Activated gamma-delta T cell treated with Interleukin-2 at 50 U/mL for 16 hours (primary cell): ENCODE measurements at places on chromosomes 11 and 22.

- no peak for DNase-seq
These were observed 26.2 kb upstream of the SHISAL1 start for GRCh38 chr22:44338906-44339305.

GRCh38 chr22:30308518-30309230, 18.1 kb downstream of the TBC1D10A start:
- no peak for DNase-seq

DNA sequence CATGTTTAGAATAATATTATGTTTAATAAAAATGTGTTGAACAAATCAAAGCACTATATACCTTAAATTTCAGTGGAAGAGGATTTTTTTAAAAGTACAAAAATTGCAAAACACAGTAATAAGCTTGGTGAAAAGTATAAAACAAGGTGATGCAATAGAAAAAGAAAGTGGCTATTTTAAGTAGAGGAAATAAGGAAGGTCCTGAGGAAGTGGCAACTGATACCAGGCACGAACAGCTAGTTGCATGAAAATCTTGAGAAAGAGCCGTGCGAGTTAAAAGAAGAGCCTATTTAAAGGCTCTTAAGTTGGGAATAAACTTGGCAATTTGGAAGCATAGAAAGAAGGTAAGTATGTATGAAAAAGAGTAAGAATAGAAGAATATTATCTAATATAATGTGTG, 1679.3 kb downstream of the LRRC4C start:
- DNase-seq, result no peak

DNA sequence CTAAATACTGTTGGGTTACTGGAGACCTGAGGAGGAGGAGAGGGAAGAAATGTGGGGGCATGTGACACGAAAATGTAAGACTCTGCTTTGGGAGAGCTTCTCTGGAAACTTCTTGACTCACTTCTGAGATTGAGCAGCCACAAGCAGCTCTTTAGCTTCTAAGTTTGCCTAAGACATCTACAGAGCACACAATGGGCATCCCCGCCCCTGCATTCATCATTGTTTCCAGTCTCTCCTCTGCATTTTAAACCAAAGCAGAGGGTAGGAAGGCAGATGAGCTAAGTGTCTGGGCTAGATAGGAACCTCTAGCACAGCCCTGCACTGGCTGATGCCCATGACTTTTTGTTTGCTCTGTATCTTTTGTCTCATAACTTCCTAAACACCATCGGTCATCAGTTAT, 2.1 kb upstream of the OR52D1 start:
- no peak for DNase-seq

DNA sequence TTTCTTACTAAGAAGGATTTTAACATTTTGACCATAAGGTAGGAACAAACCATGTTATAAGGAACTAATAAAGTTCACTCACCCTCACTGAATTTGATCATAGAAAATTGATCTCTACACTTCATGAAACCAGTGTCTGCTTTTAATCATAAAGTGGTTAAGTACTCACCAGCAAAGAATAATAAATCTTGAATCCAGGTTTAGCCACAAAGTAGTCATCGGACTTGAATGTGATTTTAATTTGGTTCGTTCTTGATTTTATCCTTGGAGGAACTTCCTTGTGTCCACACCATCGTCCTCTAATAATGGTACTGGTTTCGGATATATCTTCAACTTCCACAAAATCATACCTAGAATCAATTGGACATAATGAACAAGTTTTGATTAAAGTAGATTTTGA, 40.5 kb upstream of the DDI1 start:
- DNase-seq, result no peak

- DNase-seq, result no peak
These were observed 7.0 kb downstream of the DIXDC1 start for GRCh38 chr11:111944139-111944538.

DNA sequence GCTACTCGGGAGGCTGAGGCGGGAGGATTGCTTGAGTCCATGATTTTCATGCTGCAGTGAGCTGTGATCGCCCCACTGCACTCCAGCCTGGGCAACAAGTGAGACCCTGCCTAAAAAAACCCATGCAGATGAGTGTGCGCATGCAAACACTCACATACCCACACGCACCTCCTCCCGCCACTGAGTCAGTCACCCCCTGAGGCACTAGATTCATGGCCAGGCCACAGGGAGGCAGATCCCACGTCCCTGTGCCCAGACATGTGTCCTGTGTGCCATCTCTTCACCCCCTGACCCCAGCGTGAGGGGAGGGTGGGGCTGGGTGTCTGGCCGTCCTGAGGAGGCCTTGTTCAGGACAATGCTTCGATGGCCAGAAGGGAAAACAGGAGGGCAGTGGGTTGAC, 15.5 kb downstream of the RELT start:
- no peak for DNase-seq

GRCh38 chr11:96307776-96308140, 35.2 kb downstream of the MAML2 start:
- no peak for DNase-seq

- DNase-seq, result no peak
These were observed 425.4 kb downstream of the JRKL start for GRCh38 chr11:96815236-96815635.

DNA sequence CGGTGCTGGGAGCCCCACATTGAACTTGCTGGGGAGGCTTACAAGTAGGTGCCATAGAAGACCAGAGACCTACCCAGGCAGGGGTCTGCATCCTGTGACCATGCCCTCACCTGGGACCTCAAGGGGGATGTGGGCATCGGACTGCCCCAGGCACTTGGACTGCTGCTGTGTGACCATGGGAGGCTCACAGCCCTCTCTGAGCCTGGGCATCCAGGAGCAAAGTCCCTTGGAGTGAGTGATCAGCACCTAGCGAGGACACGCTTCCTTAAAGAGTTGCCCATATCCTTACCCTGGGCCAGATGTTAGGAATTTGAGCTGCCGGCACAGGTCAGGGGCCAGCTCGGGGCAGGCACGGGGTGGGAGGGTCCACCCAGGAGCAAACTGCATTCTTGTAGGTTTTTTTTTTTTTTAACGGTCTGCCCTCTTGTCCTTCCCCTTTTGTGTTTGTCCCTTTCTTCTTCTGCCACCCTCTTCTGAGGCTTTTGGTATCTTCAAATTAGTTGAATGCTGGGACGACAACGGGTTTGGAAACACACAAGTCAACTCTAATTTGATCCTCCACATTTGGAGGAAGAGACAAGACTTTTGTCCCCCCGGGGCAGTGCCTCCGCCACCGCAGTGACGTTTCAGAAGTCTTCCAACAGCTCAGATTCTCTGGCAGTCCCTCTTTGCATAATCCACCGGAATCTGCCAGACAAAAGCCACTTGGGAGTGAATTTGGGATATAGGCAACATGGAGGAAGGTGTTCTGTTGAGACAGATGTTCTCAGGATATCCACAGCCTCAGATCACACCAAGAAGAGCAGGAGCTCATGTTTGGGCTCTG, 46.1 kb upstream of the LINC01488 start:
- no peak for DNase-seq

DNA sequence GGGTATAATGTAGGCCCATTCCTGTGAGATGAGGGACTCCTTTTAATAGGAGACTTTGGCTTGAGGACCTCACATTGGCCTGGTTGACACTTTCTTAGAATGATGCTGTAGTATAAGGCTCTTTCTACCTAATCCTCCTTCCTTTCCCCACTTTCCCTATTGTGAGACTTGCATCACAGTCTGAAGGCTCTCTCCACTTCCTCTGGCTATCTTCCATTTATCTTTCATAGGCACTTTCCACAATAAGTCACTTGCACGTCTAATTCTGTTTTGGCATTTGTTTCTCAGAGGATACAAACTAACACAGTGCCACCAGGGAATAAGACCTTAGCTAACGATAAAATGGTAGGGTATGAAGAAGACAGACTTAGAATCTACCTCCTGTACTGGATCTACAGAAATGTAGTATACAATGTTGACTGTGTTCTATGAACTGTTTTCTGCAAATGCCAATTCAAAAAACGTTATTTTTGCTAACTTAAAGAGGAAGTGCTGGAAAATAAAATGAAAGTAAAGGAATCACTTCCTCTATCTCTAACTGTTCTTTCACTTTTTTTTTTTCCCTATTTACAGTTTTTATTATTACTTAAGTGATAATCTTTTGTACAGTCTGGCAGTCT, 17.9 kb upstream of the PDE3B start:
- no peak for DNase-seq

GRCh38 chr22:21970800-21971617, 11.6 kb downstream of the TOP3B start:
- no peak for DNase-seq
